ENCODE measurements at places on chromosomes 7 and 10.
A peak's percentile ranks its signal among the peaks of the same experiment; 100 is the strongest.

GRCh38 chr10:26468700-26469099, 30.6 kb downstream of the APBB1IP start:
- no peak for DNase-seq

GRCh38 chr7:139899328-139899955, 70.4 kb downstream of the TBXAS1 start:
- DNase-seq = no peak

GRCh38 chr7:108247614-108248013, 117.5 kb upstream of the LAMB4 start:
- no peak for DNase-seq

DNA sequence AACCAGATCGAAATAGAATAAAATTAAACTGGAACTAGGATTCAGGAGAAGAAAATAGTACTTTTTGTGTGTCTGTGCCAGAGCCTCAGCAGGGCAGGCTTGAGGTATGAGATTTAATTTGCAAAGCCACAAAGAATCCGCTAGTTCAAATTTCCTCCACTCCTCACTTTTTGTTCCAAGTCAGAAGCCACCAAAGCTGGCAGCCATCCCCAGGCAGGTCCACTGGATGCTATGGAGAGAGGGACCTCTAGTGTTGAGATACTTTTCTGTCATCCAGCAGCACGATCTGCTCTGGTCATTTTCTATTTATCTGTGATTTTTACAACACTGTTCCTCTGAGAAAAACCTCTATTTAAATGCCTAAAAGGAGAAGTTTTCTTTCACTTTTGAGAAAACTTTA, 147.9 kb upstream of the FRMD4A start:
- peak; percentile 91 for DNase-seq

DNA sequence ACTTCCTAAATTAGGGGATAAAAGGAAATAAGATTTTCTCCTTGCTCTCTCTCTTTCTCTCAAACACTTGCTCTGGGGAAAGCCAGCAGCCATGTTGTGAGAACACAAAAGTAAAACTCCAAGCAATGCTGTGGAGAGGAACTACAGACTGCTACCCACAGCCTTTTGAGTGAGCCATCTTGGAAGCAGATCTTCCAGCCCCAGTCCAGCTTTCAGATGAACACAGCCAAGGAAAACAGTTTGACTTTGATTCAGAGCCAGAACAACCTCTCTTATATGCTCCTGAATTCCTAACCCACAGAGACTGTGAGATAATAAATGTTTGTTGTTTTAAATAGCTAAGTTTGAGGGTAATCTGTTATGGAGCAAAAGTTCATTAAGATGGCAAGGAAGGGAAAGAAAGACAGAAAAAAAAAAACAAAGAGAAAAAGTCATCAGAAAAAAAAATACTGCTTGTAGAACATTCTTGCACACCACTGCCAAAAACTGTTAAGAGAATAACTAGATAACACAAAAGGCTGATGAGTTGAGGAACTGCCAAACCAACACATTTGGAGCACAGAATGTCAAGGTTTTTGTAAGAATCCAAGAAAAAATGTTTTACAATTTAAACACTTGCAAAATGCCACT, 20.9 kb upstream of the PRKAR2B start:
- DNase-seq = peak; percentile 62

GRCh38 chr10:116112232-116113231, 160.5 kb downstream of the GFRA1 start:
- DNase-seq = peak; percentile 65

- DNase-seq = no peak
These were observed 12.5 kb upstream of the CH25H start for GRCh38 chr10:89219513-89220218.

DNA sequence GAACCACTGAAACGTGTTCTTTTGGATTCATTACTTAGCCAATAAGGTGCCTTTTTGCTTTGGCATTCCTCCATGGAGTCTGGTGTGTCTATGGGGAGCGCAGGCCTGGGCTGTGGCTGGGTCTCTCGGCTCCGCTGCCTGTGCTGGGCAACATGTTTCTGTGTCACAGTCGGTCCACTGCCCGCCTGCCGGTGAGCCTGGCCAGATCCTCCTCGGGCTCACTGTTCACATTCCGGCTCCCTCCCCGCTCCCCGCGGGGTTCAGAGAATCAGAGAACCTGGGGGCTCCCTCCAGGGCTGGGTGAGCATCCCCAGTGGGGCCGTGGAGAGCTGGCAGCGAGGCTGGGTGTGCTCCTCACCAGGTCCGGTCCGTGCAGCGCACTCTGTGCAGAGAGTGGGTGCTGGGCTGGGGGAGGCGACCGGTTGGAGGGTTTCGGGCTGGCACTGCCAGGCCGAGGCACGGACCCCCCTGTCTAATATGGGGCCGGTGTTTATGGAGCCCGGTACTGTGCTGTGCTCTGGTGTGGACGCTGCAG, 70.4 kb downstream of the INPP5A start:
- no peak for DNase-seq

Measured in astrocyte of the spinal cord (primary cell).